ENCODE measurements at places on chromosomes 11 and 22.

DNA sequence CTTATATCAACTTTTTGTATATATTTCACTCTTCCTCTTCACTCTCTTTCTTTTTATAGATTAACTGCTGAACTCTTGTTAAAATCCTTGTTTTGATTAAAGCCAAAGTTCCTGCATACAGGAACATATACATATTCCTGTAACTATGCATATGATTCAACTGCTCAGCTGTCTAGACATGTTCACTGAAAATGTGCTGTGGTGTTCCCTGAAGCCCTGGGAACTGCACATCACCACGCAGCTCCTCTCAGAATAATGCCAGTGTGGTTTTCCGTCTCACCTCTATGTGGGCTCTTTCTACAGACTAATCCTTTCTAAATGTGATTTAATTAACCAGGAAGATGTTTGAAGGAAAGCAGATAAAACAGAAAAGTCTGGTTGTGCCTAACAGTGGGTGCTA is 25.6 kb upstream of the MMP12 start:
- DNase-seq, result no peak

DNA sequence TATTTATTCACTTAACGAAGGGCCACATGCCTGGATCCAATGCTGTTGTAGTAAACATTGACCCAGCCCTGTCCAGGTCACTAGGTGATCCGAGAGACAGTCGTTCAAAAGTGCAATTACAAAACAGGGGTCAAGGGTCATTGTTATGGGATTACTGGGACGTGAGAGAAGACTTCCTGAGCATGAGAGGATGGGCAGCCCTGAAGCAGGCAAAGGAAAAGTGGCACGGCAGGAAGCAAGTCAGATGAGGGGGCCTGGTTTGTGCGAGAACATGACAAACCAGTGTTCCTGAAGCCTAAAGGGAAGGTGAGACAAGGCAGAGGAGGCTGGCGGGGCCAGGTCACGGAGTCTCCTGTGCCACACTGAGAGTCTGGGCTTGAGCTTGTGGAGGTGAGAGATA is 15.8 kb upstream of the MMP20 start:
- no peak for DNase-seq

GRCh38 chr11:8705146-8705545 is 22.6 kb downstream of the RPL27A start:
- no peak for DNase-seq

- no peak for DNase-seq
These were observed 34.9 kb upstream of the PICALM start for GRCh38 chr11:86103808-86104207.

DNA sequence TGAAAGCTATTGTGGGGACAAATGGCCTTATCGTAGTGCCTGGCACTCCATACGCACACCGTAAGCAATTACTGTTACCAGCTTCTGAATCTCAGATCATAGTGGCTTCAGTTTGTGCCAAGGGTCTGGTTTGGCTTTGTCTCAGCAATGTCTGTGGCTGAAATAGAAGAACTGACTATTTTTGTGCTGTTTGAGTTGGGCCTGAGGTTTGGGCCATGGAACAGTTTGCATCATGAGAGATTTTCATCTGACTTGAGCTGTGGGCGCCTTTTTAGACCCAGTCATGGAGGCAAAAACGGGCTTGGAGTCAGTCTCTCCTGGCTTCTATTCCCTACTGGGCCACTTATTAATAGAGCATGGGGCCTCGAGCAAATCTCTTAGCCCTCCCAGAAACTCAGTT is 121.1 kb upstream of the CRYBB3 start:
- no peak for DNase-seq

DNA sequence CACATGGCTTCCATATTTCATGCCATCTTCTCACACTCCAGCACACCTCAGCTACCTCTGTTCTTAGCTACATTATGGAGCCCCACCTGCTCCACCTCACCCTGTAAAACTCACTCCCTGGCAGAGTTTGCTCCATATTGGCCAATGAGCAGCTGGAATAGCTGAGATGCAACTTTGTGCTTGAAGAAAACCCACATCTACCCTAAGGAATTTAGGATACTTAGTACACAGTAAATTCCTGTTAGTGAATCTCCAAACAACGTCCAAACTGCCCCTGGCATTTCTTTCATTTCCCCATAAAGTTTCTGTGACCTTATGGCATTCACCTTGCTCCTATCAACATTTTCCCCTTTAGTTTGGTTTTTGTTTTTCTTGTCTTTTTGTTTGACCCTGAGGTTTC is 2.2 kb upstream of the VWCE start:
- no peak for DNase-seq

GRCh38 chr11:65471447-65471891 is 27.4 kb upstream of the MALAT1 start:
- no peak for DNase-seq

DNA sequence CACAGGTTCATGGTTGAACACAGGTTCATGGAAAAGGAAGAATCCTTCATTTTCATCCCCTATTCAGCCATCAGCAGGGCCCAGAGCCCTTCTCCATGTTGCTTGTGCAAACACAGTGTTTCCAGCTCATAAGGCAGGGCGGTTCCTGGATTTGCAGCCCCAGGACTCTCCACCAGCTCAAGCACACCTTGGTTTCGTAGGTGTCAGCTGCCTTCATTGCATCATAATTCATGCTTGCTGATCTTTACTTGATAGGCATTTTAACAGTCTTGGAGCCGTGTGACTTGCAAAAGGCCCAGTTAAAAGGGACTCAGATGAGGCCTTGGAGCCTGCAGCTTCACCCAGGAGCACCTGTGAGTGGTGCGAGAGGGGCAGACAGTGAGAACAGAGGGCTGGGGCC is 318.1 kb upstream of the B3GAT1 start:
- no peak for DNase-seq

GRCh38 chr11:16052750-16053149 is 303.6 kb downstream of the SOX6 start:
- DNase-seq, result no peak

DNA sequence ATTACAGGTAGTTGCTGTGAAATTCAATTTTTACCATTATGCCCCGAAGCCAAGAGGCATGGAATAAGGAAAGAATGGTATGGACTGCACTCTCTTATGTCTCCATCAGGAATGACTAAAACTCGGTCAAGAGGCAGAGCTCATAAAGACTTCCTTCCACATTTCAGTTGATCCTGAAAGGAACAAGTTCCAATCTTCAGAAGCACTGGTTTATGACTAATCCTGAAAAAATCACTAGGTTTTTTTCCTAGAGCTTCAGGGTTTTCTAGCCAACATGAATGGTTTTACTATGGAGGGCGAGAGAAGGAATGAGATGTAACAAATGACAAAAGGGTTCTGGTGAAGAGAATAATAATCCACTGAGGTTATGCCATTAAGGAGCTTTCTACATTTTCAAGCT is 832.2 kb downstream of the NTM start:
- DNase-seq, result no peak

DNA sequence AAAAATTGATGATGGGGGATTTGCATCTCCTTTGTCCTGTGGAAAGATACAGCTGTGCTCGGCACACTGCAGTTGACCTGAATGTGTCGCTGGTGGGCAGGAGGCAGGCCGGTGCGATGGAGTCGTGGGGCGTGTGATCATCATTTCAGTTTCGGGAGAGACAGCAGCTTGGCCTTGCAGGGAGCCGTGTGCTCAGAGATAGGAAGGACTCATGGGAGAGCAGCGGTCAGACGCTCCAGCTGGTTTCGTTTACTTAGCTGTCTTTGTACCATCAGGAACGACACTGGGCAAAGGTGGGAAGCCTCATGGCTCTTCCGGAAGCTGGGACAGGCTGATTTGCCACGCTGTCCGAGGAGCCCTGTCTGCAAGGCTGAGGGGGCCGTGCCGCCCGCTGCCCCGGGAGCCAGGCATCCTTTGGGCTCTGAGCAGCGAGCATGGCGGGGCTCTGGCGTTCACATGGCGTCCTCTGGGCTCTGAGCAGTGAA is 32.7 kb downstream of the GRAMD4 start:
- DNase-seq, result no peak

- DNase-seq, result no peak
These were observed 91.8 kb downstream of the FEZ1 start for GRCh38 chr11:125404157-125404810.

GRCh38 chr11:94315664-94316063 is 11.3 kb downstream of the IZUMO1R start:
- DNase-seq, result no peak

- no peak for DNase-seq
These were observed 374.4 kb upstream of the DDI1 start for GRCh38 chr11:103661991-103662390.

DNA sequence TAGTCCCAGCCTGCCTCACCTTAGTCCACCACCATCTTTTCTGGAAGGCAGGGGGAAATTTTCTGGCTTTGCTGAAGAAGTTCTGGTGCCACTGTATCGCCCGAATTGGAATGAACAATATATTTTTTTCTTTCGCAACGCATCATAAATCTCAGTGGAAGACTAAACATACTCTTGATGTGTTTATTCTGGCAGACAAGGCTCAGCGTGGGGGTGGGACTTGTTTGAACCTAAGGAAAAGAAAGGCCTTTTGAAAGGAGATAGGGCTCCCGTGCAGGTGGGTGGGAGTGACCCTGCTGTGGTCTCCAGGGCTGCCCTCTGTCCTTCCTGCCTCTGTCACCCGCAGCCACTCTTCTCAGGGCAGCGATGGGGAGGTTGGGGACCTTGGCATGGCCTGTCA is 42.5 kb downstream of the CD82 start:
- DNase-seq, result no peak

GRCh38 chr11:64568584-64569140 is 22.4 kb upstream of the SLC22A12 start:
- DNase-seq, result no peak

DNA sequence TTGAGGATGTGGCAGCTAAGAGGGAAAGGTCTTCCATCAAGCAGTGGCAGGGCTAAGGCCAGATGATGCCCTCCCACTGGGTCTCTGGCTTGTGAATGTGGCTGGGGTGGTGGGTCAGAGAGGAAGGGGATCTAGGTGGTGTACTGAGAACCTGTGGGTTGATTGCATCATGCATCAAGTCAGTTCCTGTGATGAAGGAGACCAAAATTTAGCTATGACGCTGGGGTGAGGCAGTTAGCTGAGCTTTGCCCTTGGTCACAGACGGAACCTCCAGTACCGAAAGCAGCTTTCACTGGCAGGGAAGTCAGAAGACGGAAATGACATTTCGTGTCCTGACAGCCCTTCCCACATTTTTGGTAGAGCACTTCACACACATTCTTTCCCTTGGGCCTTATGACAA is 20.7 kb downstream of the ATG16L2 start:
- DNase-seq, result no peak

GRCh38 chr11:2507212-2507901 is 62.5 kb downstream of the KCNQ1 start:
- DNase-seq, result no peak

- no peak for DNase-seq
These were observed 5.2 kb upstream of the TFIP11 start for GRCh38 chr22:26517429-26517828.

GRCh38 chr11:35426351-35426750 is 7.0 kb upstream of the SLC1A2 start:
- no peak for DNase-seq

DNA sequence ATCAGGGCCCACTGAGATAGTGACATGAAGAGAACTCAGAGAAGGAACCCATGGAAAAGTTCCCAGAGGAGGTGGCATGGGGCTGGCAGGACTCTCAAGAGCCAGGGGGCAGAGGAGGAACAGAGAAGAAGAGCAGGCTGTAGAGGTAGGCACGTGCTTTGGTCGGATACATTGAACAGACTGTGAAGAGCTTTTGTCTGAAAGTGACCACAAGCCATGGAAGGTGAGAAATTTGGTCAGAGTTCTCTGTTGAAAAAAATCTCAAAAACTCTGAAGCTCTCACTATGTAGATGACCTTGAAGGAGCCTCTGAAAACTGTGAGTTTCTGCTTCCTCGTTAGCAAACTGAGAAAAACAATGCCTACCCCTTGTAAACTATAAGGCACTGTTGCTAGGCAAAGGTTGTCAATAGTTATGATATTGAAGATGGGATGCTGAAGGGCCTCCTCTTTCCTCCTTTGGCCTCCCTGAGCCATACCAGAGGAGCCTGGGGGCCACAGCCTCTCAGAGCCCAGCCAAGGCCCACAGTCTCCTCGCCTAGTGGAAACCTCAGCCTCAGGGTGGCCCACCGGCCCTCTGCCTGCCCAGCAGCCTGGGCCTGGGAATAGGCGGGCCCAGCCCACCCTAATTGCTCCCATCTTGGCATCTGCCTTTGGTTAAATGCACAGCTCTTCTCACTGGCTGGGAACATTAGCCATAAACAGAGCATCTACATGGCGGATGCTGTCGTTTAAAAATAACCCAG is 415.7 kb downstream of the SOX6 start:
- no peak for DNase-seq

DNA sequence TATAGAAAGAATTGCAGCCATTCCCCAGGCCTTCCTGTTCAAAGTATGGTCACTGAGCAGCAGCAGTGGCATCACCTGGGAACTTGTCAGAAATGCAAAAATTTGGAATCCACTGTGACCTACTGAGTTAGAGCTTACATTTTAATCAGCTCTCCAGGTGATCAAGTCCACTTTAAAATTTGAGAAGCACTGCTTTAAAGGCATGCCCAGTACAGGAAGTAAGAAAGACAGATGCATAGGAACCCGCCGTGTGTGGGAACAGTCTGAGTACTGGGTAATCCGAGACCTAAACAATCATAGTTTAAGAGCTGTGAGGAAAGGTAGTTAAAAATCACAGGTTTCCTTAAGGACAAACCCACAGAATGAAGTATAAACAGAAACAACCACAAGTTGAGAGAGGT is 462.4 kb downstream of the RAB38 start:
- DNase-seq, result no peak

DNA sequence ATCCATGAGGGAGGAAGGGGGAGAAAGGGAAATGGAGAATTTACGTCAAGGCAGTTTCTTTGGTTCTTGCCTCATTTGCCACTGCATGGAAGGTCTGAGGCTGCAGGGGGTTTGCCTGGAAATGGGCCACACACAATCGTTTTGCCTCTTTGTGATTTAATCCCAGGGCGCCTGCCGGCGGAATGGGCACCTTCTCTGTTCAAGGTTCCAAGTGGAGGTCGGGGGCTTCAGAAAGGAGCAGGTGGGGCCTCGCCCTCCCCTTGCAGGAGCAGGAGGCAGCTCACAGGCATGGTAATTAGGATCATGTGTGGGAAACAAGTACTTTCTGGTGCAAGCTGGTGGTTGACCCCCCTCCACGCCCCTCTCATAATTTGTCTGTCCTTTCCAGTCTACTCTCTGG is 29.9 kb downstream of the MPPED1 start:
- no peak for DNase-seq

DNA sequence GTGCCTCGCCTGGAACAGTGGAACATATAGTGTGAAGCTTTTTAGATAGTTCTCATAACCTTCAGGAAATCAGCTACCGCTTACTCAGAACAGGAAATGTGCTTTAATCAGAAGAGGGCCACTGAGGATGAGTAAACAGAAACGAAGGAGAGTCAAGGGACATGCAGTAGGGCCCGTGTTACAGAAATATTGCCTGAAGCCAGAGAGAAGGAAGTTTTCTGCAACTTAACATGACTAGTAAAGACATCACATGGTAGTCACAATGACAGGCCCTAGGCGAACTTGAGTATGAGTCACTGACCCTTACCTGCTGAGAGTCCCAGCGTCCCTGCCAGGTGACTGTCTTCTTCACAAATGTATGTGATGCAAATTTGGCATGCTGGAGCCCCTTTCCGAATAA is 39.4 kb downstream of the CARD18 start:
- DNase-seq, result no peak
